ENCODE measurements at places on chromosomes 1 and 21. TPM values are rescaled to one million over a fixed set of nuclear protein-coding genes. Genes with fewer than 3 reads are reported as not detected.

Gene PGD
- 216 TPM for total RNA-seq

Gene OR6K3
- total RNA-seq, result not detected

DNA sequence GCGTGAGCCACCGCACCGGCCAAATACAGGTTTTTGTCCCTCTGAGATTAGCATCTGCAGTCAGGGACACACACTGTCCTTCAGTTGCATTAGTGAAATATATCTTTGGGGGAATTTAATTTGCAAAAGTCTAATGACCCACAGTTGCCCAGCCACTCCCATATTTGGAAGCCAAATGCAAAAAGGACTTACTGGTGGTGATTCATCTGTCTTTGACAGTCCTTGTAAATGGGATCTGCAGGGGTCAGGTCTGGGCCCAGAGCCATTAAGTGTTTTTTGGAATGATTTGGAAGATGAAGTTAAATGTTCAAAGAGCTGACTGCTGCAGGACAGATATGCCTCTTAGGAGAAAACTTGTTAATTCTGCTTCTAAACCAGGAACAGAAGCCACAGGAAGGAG is 44.6 kb upstream of the DNASE2B start:
- no peak overlapping the region for H3K4me3 ChIP-seq
- peak; percentile 69 for DNase-seq
- H3K4me1 ChIP-seq, result peaks cover 4% of the 10 kb centered on the region
- H3K27me3 ChIP-seq, result no peaks in the 10 kb centered on the region
- H3K36me3 ChIP-seq, result no peaks in the 10 kb centered on the region
- H3K27ac ChIP-seq, result no peak overlapping the region

GRCh38 chr21:28590026-28590425 is 402.7 kb downstream of the LTN1 start:
- DNase-seq, result no peak
- H3K27ac ChIP-seq, result no peak overlapping the region
- H3K4me1 ChIP-seq, result peaks cover 3% of the 10 kb centered on the region
- H3K36me3 ChIP-seq, result no peaks in the 10 kb centered on the region
- H3K4me3 ChIP-seq, result no peak overlapping the region

GRCh38 chr1:241711326-241711725 is 59.2 kb downstream of the WDR64 start:
- H3K27me3 ChIP-seq, result 0 out of 2 replicates have a peak, but pooled peaks cover 2% of the 10 kb centered on the region
- DNase-seq, result no peak
- H3K36me3 ChIP-seq, result no peaks in the 10 kb centered on the region
- H3K4me1 ChIP-seq, result no peaks in the 10 kb centered on the region
- H3K4me3 ChIP-seq, result no peak overlapping the region
- no peak overlapping the region for H3K27ac ChIP-seq

DNA sequence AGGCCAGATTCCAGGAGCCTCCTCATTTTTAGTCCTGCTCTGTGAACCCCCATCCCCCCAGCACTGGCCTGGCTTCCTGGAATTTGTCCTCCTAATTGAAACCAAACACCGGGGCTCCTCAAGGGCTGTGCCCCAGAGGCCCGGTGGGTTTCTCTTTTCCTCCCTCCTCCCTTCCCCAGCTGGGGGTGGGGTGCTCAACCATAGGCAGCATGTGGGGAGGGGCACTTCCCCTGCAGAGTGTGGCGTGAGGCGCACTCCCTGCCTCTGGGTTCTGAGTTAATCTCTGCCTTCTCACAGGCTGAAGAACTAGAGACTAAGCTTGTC is 67.5 kb upstream of the ACOT11 start:
- H3K4me1 ChIP-seq, result peaks cover 5% of the 10 kb centered on the region
- no peaks in the 10 kb centered on the region for H3K36me3 ChIP-seq
- H3K27me3 ChIP-seq, result peaks cover 26% of the 10 kb centered on the region
- no peak for DNase-seq
- H3K27ac ChIP-seq, result no peak overlapping the region

Measured in IMR-90 (cell line).